Osteocyte (in vitro differentiated cells): ENCODE measurements at places on chromosomes 1 and 21. TPM values are rescaled to one million over a fixed set of nuclear protein-coding genes. Genes with fewer than 3 reads are reported as not detected.

FAM151A gene
- not detected in 2 replicates for total RNA-seq

CLCNKB gene
- total RNA-seq, result 0.34 TPM in 1 of 2 replicates, not detected in the other

APCS gene
- not detected in 2 replicates for total RNA-seq

METTL13 gene
- total RNA-seq, result 22.0 and 30.6 TPM in 2 replicates

LEPR gene
- 12.2 and 14.2 TPM in 2 replicates for total RNA-seq

DNA sequence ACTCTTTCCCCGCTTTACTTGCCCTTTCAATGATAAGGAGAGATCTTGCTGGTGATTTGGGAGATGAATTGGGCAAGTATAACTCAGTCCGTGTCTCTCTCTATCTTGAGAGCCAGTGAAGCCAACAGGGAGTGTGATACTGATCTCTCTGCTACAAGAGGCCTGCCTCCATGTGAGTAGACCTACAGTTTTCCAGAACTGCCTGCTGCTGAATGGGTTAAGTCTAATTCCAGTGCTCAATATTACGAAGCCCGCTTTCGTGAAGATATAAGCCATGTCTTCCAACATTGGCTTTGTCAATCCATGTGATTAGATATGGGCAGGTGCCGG is 92.6 kb downstream of the ADCY10 start:
- no peaks in the 10 kb centered on the region for H3K36me3 ChIP-seq
- no peak overlapping the region for H3K4me3 ChIP-seq
- H3K4me1 ChIP-seq, result peaks cover 45% of the 10 kb centered on the region

- peaks cover 3% of the 10 kb centered on the region for H3K4me1 ChIP-seq
- no peaks in the 10 kb centered on the region for H3K36me3 ChIP-seq
- no peak for DNase-seq
- no peak overlapping the region for H3K27ac ChIP-seq
Observed at GRCh38 chr1:117054068-117054467, 6.1 kb upstream of the TTF2 start.

GRCh38 chr1:25774921-25775771 is 24.8 kb upstream of the SELENON start:
- no peak overlapping the region for H3K27ac ChIP-seq
- no peaks in the 10 kb centered on the region for H3K27me3 ChIP-seq
- DNase-seq, result no peak
- H3K36me3 ChIP-seq, result peaks cover 50% of the 10 kb centered on the region
- H3K4me1 ChIP-seq, result peaks cover 30% of the 10 kb centered on the region

DNA sequence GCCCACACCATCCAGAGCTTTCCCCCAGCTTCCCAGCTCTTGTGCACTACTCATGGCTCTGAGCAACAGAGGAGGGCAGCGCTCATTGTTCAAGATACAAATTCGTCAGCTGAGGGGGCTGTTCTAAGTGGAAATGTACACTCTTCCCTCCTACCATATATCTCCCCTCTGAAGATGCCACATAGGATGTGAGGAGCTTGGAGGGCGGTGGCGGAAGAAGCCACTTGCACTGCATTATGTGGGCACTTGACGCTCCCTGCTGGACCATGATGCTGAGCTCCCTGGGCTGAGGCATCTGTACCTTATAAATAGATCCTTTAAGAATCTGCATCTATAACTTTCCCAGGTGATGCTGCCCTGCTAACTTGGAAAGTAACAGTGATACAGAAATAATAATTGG is 477.6 kb upstream of the DEPDC1 start:
- H3K27me3 ChIP-seq, result no peaks in the 10 kb centered on the region
- no peak for DNase-seq
- no peak overlapping the region for H3K27ac ChIP-seq
- H3K4me3 ChIP-seq, result no peak overlapping the region
- H3K36me3 ChIP-seq, result no peaks in the 10 kb centered on the region
- no peaks in the 10 kb centered on the region for H3K4me1 ChIP-seq

DNA sequence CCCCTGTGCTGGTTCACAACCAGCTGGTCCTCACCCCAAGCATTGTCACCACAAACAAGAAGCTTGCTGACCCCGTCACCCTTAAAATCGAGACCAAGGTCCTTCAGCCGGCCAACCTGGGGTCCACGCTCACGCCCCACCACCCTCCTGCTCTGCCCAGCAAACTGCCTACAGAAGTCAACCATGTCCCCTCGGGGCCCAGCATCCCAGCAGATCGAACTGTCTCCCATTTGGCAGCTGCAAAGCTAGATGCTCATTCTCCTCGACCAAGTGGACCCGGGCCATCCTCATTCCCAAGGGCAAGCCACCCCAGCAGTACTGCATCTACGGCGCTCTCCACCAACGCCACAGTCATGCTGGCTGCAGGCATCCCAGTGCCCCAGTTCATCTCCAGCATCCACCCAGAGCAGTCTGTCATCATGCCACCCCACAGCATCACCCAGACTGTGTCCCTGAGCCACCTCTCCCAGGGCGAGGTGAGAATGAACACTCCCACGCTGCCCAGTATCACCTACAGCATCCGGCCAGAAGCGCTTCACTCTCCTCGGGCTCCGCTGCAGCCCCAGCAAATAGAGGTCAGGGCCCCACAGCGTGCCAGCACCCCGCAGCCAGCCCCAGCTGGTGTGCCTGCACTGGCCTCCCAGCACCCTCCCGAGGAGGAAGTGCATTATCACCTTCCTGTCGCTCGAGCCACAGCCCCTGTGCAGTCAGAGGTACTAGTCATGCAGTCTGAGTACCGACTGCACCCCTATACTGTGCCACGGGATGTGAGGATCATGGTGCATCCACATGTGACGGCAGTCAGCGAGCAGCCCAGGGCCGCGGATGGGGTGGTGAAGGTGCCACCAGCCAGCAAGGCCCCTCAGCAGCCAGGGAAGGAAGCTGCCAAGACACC is 40.6 kb downstream of the ZBTB17 start:
- H3K4me3 ChIP-seq, result no peak overlapping the region
- no peaks in the 10 kb centered on the region for H3K27me3 ChIP-seq
- no peak overlapping the region for H3K27ac ChIP-seq

DNA sequence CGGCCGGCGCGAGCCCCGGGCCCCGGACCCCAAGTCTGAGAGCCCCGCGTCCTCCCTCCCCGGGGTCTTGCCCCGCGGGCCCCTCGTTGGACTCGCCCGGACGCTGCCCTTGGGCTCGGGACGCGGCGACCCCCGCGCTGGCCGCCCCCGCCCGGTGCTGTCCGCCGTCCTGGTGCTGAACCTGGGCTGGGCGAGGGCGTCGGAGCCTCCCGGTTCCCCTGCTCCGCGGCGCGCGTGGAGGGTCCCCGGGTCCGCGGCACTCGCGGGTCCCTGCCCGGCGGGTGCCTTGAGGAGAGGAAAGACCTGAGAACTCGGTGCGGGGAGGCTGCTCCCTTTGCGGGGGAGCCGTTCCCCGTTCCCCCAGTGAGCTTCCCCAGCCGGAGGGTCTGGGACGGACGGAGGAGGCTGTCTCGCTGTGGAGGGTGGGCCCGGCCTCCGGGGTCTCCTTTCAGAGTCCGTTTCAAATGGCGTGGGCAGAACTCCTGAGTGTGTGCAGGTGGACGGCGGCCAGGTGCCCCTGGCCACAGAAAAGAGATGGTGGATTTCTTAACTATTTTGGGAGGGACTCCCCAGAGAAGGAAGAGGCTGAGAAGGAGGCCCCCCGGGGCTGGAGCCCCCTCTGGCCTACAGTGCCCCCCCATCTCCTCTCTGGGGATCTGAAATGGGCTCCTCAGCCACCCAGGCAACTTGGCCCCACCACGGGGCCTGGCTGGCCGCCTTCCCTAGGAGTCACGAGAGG is 595 bp downstream of the GABRD start:
- peaks cover 60% of the 10 kb centered on the region for H3K27me3 ChIP-seq
- no peaks in the 10 kb centered on the region for H3K36me3 ChIP-seq
- H3K27ac ChIP-seq, result no peak overlapping the region
- no peak overlapping the region for H3K4me3 ChIP-seq
- H3K4me1 ChIP-seq, result peaks cover 3% of the 10 kb centered on the region
